Hematopoietic multipotent progenitor cell treated with erythropoietin and hydrocortisone succinate and interleukin-3 and kit ligand, for 17 days (in vitro differentiated cells): ENCODE measurements at places on chromosomes 3 and 15.

DNA sequence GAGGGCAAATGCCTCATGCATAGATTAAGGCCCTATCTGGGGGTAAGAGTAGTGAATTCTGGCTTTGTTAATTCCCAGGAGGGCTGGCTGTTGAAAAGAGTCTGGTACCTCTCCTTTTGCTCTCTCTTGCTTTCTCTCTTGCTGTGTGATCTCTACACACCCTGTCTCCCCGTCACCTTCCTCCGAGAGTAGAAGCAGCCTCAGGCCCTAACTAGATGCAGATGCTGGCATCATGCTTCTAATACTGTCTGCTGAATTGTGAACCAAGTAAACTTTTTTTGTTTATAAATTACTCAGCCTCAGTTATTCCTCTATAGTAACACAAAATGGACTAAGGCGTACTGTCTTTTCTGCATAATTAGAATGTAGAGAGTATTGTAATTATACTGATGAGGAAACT, 908.1 kb downstream of the DIPK2A start:
- DNase-seq, result no peak

DNA sequence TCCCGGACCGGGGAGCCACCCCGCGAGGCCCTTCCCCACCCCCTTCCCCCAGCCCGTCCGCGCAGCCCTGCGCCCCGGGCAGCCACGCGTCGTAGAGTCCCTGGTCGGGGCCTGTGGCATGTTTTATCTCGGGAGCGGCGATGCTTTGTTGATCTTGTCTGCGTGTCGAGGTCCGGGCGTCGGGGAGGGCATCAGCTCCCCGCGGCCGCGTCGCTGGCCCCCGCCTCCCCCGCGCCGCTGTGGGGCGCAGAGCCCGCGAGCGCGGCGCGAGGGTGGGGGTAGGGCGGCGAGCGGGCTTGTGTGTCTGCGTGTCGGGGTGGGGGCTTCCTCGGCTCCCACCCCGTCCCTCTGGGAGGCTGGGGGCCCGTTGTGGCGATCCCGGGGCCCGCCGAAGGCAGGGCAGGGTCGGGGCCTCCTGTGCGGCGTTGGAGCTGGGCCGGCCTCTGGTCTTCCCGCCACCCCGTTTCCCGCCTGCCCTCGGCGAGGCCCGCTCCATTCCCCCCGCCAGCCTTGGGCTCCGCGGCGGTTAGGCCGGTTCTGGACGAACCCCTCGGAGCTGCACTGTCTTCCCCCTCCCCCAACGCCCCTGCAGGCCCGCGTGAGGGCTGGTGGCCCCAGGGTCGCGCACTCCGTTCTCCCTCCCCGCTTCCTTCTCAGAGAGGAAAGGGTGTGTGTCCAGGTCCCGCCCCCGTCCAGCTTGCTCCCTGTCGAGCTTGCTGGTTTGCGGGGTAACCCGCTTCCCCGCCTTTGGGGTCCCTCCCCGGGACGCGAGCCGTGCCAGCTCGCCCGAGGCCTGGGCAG, 695 bp downstream of the GMPS start:
- peak; percentile 49 for DNase-seq

- no peak for DNase-seq
Measured at GRCh38 chr3:176794406-176794805, 402.9 kb downstream of the TBL1XR1 start.

- no peak for DNase-seq
Measured at GRCh38 chr15:89002281-89002761, 85.9 kb upstream of the ABHD2 start.

DNA sequence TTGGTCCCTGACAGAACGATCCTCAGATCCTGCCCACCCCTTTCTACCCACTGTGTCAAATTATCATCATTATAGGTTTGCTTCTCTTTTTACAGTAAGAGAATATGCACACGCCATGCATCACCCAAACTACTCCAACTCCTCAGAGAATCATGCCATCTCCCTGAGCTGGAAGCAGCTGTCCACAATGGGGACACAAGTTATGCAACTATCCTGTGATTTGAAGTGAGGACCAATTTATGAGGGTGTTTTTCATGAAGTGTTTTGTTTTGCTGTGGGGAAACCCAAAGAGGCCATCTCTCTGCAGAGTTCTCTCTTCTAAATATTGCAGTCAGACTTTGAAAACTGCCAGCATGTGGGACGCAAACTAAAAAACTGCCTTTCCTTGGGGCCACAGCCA, 35.8 kb upstream of the TNFSF10 start:
- no peak for DNase-seq

DNA sequence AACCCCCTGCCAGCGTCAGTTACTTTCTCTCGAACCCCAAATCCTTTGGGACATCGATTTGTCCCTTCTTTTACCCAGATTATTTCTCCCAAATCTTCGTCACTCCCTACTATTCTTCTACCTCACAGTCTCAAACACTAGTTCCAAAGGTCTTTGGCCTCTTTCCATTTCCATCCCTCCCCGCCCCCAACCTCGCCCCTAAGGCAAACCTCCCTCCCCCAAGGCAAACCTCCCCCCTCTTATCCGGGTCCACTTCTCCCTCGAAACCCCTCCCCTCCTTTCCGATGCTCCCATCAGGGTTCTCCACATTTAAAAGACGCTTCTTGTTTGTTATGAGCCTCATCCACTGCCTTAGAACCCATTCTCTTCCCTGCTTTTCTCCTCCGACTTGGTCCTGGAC, 583 bp downstream of the EAF1 start:
- no peak for DNase-seq

- no peak for DNase-seq
Measured at GRCh38 chr3:122942937-122943827, 84.4 kb downstream of the SEMA5B start.

DNA sequence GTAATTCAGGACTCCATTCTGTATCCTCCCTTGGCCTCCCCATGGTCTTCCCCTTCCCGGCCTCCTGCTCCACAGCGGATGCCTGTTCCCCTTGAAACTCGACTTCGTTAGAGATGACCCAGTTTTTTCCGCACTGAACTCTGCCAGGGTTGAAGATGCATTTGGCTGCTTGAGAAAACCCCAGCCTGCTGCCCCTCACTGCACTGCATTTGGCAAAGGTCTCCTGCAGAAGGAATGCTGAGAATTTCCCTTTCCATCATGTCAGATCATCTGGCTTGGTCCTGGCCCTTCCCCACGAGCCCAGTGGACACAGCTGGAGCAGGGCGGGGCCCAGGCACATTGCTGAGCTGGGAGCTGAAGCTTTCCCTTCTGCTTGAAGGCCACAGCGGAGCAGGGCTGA, 37.6 kb upstream of the RGMA start:
- no peak for DNase-seq

- DNase-seq, result no peak
Measured at GRCh38 chr3:116743062-116743461, 33.5 kb downstream of the TUSC7 start.
